ENCODE measurements at places on chromosomes 5 and 9. TPM values are rescaled to one million over a fixed set of nuclear protein-coding genes. Genes with fewer than 3 reads are reported as not detected.

Gene SCGB3A2
- not detected for total RNA-seq

- DNase-seq = no peak
Observed at GRCh38 chr5:148912714-148913398, 86.4 kb downstream of the ADRB2 start.

- no peak for DNase-seq
Observed at GRCh38 chr5:59348189-59348588, 545.3 kb downstream of the PDE4D start.

DNA sequence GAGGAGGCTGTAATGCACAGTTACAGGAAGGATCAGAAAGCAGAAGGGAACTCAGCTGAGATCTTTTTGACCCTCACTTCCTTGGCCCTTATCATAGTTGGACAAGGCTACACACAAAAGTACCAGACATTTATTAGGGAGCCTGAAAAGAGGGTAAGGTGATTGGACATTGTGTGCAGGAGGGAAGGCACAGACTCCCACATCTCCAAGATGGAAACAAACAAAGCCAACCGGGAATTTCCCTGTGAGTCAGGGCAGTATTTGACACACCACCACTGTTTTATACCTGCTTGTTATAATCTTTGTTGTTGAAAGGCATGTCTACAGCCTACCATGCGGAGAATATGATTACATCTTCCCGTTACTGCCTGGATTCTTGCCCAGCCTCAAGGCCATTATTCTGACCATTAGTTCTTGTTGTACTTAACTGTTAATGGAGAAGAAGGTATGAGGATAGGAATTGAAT is 3.0 kb upstream of the CCNG1 start:
- no peak for DNase-seq

Gene NMUR2
- not detected for total RNA-seq

Gene SHISAL2B
- not detected for total RNA-seq

Gene SPOCK1
- 36.7 TPM for total RNA-seq
